Fibroblast of the aortic adventitia (primary cell): ENCODE measurements at places on chromosomes 12 and 14. TPM values are rescaled to one million over a fixed set of nuclear protein-coding genes. Genes with fewer than 3 reads are reported as not detected.

The POTEG gene
- total RNA-seq, result not detected in 2 replicates

The POTEM gene
- not detected in 2 replicates for total RNA-seq

The ACOT4 gene
- total RNA-seq, result 0.72 TPM in 1 of 2 replicates, not detected in the other

The WNT1 gene
- total RNA-seq, result not detected in 2 replicates

The C12orf56 gene
- total RNA-seq, result 4.0 TPM in 1 of 2 replicates, not detected in the other

The RHOF gene
- 10.9 and 13.1 TPM in 2 replicates for total RNA-seq

The FAIM2 gene
- total RNA-seq, result 12.9 and 13.8 TPM in 2 replicates

The AVPR1A gene
- total RNA-seq, result 0.41 TPM in 1 of 2 replicates, not detected in the other

The DCN gene
- 1,482 and 2,298 TPM in 2 replicates for total RNA-seq

The PDE3A gene
- total RNA-seq, result 16.2 and 17.2 TPM in 2 replicates

The ZCRB1 gene
- 40.1 and 130 TPM in 2 replicates for total RNA-seq

The SMAGP gene
- 9.6 and 29.3 TPM in 2 replicates for total RNA-seq
